ENCODE measurements at places on chromosomes 6 and 20. TPM values are rescaled to one million over a fixed set of nuclear protein-coding genes. Genes with fewer than 3 reads are reported as not detected.

DNA sequence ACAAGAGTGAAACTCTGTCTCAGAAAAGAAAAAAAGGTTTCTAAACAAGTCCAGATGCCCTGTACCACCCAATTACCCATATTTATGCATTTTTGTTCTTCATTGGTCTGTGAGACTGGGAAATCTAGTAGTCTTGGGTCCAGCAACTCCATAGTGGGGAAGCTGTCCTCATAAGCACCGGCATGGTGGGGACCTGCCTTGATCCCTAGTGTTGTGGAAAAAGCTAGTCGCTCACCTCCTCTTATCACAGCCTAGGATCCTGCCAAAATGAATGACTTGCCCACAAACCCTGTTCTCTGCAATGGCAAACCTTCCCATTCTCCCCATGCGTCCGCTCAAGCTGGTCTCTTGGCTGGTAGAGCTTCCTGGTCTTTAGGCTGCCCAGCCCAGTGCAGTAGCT is 38.3 kb upstream of the GABRR1 start:
- DNase-seq, result no peak

DNA sequence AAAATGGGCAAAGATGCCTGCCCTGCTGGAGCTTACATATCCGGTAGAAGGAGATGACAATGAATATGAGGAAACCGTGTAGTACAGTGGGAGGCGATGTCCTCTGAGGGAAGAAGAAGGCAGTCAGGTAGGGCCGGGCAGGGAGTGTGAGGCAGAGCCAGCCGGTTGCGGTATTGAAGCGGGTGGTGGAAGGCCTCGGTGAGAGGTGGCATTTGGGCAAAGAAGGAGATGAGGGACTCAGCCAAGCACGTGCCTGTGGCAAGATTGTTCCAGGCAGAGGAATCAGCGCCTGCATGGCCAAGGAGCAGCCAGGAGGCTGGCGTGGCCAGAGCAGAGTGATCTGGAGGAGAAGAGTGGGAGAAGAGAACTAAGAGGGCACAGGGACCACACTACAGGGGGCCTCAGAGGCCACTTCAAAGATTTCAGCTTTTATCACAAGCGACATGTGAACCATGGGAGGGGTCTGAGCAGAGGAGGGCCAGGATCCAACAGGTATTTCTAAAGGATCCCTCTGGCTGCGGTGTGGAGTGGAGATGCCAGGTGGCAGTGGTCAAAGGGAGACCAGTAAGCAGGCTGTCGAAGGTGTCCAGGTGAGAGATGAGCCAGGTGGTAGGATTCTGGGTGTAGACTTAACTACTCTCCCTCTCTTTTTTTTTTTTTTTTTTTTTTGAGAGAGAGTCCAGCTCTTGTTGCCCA is 13.8 kb downstream of the MDFI start:
- no peak for DNase-seq

- DNase-seq, result no peak
These were observed 20.7 kb downstream of the TXLNB start for GRCh38 chr6:139271056-139271455.

DNA sequence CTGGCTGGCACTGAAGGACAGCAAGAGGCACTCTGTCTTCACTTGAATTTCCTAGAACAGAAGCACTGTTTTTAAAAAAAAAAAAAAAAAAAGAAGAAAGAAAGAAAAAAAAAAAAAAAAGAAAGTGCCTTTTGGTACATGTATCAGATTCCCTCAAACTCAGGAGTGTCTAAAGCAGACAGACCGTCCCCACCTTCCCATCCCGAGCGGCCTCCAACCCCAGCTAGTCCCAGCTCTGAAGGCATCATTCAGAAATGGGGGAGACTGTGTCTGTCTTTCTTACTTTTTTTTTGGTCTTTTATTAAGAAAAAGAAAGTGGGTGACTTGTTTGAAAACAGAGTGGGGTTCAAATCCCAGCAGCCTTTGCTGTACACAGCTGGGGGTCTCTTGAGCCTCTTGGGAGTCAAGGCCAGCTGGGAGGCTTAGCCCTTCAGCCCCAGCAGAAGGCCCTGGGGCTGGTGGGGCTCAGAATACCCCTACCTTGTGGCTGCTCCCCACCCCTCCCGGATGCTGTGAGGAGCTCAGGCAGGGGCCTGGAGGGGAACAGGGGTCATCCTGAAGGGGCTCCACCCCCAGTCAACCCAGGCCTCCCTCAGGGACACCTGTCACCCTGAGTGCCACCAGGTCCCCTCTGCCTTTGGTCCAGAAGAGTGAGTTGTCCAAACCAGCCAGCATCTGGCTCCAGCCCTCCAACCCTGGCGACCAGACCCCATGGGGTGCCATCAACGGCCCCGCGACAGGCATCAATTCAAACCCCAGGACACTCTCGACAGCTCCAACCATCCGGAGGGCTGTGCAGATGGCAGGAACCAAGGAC is 128.3 kb downstream of the TAF4 start:
- no peak for DNase-seq

DNA sequence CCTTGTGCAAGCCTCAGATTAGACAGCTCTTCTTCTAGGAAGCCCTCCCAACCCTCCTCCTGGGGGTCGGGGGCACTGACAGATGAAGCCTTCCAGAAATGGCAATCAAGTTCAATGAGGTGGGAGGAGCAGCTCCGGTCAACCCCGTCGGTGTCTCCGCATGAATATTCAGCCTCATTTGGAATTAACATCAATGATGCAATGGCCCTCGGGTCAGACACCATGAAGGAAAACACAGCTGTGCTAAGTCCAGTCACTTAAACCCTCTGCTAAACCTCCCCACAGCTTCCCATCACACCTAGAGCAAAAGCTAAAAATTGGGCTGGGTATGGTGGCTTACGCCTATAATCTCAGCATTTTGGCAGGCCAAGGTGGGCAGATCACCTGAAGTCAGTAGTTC is 36.5 kb downstream of the ZNF217 start:
- no peak for DNase-seq

The AMD1 gene
- 70.4 TPM for total RNA-seq

The RHAG gene
- total RNA-seq, result not detected

Data from colonic mucosa (tissue), 4 donors.